ENCODE measurements at places on chromosomes 16 and 17.
A peak's percentile ranks its signal among the peaks of the same experiment; 100 is the strongest.

GRCh38 chr17:80466188-80466705, 10.2 kb downstream of the NPTX1 start:
- DNase-seq: no peak

GRCh38 chr17:66943484-66943883, 21.0 kb upstream of the CACNG4 start:
- no peak for DNase-seq

GRCh38 chr16:82263521-82264143, 93.6 kb upstream of the MPHOSPH6 start:
- peak; percentile 29 for DNase-seq

DNA sequence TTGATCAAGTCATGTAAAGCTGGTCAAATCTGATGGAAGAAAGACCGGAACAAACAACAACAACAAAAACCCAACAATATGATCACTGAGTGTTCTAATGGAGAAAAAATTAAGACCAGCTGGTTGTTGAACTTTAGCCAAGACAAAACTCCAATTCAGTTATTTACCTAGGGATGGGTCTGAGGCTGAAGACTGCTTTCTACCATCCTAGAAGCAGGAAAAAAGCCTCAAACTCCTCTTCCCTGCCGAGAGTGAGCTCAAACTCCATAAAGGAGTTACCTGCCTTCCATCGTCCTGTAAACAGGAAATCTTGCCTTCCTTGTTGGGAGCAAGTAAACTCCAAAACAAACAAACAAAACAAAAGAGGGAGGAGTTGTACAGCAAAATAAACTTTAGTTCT, 23.1 kb upstream of the TMEM98 start:
- no peak for DNase-seq

GRCh38 chr17:76545918-76546555, 6.2 kb downstream of the PRCD start:
- DNase-seq: no peak

Measured in activated CD4-positive, alpha-beta T cell treated with anti-CD3 and anti-CD28 coated beads, Interleukin-2, amount 50 U/mL, for 4 hours (primary cell).